ENCODE measurements at places on chromosomes 7 and 10. TPM values are rescaled to one million over a fixed set of nuclear protein-coding genes. Genes with fewer than 3 reads are reported as not detected.
A peak's percentile ranks its signal among the peaks of the same experiment; 100 is the strongest.

The INA gene
- polyA plus RNA-seq: 2.0 TPM

DNA sequence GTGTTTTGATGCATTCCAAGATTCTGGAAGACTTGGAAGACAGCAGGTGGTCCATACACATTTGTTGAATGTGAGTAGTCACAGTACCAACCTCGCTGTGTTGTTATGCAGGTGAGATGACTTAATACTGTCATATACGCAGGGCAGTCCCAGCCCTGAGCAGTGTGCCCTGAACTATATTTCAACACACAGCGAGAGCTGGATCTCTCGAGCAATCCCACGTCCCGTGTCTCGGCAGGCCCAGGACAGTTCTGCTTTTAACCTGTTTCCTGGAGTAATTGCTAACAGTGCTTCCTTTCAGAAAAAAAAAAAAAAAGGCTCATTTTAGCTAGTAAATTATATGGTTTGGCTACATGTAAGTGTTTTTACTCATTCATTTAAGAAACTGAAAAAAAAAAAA lies 179.7 kb downstream of the PRKCQ start:
- no peak for DNase-seq

GRCh38 chr10:59873896-59874295 lies 32.5 kb downstream of the CCDC6 start:
- no peak for DNase-seq

The ENKUR gene
- under 0.01 TPM for polyA plus RNA-seq

GRCh38 chr10:13701157-13701919 lies 114.6 kb downstream of the PRPF18 start:
- DNase-seq: no peak

The GFRA1 gene
- polyA plus RNA-seq: 1.8 TPM

DNA sequence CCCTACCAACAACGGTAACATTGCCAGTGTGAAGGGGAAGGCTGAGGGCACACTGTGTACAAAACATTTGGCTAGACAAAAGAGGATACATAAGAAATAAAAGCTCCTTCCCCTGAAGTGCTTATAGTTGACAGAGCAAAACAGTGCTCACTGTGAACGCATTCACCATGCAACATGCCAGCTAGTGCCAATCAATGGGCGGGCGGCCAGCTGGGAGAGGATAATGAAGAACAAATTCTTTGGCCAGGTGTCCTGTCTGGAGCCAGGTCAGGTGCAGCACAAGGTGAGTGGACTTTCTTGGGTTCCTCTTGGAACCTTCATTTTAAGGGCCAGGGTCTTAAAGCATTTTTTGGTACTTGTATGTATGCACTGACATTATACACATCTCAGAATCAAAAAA lies 106.1 kb downstream of the ICA1 start:
- no peak for DNase-seq

- no peak for DNase-seq
Measured at GRCh38 chr10:131811630-131812403, 89.0 kb upstream of the PPP2R2D start.

The PDE6C gene
- not detected for polyA plus RNA-seq

DNA sequence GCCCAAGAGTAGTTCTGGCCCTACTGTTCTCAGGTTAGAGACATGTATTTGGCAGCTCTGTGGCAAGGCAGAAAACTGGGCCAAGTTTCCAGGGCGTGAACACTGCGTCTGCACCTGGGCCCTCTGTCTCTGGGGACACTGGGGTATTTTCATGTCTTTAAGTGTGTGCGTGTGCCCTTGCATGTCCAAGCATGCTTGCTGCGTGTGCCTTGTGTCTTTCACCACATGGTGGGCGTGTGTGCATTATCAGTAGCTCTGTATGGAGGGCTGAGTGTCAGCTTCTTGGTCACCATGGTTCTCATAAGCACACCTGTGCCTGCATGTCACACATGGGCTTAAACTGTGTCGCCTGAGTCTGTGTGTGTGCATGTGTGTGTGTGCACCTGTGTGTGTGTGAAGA lies 69.3 kb downstream of the HIPK2 start:
- DNase-seq: no peak

GRCh38 chr7:30447466-30447865 lies 31.1 kb downstream of the NOD1 start:
- DNase-seq: peak; percentile 30

DNA sequence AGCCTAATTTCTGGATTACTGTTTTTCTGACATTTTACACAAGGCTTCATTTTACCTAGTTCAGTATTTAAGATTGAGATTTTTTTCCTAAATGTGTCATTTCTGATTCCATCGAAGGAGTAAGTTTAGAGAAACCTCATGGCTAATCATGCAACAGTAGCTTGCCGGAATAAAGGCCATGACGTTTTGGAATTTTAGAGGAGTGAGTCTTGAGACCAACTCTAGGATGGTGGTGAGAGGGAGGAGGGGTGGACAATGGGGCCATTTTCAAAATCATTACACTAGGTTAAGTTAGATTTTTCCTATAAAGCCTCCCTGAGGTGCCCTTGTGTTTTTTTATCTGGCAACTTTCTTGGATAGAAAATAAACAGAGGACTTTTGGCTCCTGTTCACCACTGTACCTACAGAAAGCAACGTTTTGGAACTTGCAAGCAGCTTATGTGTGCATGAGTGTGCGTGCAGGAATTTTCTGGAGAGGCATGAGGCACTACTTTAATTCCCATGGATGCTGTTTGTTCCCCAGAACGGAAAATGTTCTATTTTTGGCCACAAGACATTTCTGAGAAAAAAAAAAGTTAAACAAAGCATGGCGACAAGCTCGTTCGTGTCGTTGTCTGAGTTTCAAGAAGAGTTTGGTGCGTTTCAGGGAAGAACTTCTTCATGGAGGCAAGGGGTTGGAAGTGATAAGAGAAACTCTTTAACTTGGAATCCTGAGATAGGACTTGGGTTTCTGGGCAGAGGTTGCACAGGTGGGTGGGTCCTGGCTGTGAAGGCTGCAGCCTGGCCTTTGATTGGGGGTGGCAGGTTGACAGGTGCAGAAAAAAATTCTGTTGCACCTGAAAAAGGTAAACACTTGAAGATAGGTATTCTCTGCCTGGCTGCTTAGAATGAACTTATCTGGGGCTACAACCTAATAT lies 178.1 kb downstream of the PTEN start:
- DNase-seq: no peak

DNA sequence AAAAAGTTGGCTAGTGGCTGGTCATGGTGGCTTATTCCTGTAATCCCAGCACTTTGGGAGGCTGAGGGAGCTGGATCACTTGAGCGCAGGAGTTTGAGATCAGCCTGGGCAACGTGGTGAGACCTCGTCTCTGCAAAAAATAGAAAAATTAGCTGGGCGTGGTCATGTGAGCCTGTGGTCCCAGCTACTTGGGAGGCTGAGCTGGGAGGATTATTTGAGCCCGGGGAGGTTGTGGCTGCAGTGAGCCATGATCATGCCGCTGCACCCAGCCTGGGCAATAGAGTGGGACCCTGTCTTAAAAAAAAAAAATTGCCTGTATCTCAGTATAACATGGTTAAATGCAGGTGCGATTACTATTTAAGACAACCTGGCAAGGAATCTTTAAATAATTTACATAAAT lies 61.0 kb downstream of the ADD3 start:
- no peak for DNase-seq

DNA sequence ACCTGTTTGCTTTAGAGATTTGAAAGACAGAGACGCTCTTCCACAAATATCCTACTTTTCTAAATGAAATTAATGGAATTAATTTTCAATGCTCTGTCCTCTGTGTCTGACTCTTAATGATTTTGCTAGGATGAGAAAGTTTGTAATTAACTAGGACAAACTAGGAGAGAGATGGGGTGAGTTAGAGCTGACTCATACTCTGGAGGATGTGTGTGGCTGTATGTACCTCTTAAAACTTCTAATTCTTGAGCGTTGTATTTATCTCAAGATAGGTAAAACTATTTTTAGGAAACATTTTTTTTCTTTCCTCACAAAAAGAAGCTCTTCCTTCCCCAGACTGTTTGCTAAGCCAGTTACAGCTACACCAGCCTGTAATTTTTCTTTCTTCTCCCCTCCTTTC lies 178.8 kb upstream of the ANKRD30A start:
- no peak for DNase-seq

The MNX1 gene
- 4.2 TPM for polyA plus RNA-seq

The NEUROD6 gene
- polyA plus RNA-seq: not detected

The TRA2A gene
- 34.2 TPM for polyA plus RNA-seq

DNA sequence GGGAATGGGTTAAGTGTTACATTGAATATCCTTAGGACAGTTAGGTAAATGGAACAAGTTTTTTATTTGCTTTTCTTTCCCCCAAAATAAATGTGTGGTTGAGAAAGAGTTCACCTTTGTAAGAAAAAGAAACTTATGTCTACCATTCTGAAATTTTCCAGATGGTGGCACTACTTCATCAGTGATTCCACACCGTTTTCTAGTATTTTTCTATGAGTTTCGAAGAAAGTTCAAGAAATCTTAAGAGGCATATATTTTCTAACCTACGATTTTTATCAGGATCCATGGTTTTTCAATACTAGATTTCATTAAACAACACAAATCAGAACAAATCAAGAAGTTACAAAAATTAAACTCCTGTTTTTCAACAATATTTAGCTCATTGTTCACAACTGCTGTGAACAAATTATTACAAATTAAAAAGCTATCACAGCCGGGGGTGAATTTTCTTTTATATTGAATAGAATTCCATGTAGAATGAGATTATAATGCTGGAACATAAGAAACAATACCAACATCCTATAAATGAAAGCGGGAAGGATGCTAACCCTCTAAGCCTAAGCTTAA lies 163.1 kb upstream of the NPVF start:
- no peak for DNase-seq

The HIPK2 gene
- 7.6 TPM for polyA plus RNA-seq

DNA sequence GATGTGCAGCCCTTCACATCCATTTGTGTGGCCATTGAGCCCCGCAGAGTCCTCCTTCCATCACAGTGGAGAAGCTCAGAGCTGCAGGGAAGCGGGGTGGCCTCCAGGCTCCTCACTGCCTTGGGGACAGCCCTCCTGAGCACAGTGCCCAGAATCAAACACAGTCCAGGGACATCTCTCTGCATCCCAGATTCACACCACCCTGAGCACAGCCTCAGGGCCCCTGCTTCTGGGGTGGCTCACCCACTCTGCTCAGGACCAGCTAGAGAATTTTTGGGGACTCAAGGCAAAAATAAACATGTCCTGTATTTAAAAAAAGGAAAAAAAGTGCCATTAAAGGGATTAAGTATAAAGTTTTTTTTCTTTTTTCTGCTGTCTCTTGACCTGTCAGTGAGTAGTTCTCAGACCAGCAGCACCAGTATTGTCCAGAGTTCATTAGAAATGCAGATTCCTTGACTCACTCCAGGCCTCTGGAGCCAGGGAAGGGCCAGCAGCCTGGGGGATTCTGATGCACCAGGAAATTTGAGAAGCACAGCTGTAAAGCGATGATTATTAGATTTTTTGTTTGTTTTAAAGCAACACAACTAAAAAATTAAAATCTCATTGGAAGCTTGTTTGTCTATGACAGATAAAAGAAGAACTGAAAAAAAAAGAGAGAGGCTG lies 61.6 kb downstream of the ARHGAP22 start:
- no peak for DNase-seq

The MYO1G gene
- 2.8 TPM for polyA plus RNA-seq

DNA sequence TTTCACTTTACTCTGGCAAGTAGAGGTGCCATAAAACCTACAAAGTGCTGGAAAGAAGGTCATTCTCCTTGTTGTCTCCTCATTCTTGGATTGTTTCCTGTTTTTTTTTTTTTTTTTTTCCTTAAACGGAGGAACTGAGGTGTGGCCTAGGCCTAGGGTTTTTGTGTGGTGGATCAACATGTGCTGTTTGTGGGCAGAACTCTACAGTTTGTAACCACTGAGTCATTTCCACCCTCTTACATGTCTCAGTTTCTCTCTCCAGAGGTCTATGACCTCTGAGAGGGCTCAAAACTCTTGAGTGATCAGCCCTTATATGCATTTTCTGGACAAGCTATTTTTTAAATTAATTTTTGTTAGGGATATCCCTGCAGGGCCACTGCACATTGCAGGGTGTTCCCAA lies 296.0 kb downstream of the PPP1R3A start:
- DNase-seq: no peak

The PKD1L1 gene
- 0.70 TPM for polyA plus RNA-seq

The EZH2 gene
- 14.6 TPM for polyA plus RNA-seq

- DNase-seq: no peak
Measured at GRCh38 chr7:20284771-20285143, 45.9 kb upstream of the ITGB8 start.

The ANK3 gene
- polyA plus RNA-seq: 23.6 TPM

DNA sequence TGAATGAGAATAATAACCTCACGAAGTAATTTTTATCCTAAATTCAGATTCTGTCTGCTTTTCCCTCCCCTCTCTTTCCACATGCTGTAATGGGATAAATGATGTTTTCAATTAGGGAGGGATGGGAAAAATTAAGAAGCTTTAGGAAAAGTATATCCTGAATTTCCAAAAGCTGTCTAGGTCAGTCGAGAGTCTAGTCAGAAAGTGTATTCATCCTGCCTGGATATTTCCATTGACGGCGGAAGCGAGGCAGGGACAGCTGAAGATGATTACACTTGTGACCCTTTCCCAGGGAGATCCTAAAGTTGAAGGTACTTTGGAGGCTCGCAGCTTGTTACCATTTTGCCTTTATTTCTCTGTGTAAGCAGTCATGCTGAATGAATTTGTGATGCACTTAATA lies 204.1 kb downstream of the ZNF365 start:
- no peak for DNase-seq

DNA sequence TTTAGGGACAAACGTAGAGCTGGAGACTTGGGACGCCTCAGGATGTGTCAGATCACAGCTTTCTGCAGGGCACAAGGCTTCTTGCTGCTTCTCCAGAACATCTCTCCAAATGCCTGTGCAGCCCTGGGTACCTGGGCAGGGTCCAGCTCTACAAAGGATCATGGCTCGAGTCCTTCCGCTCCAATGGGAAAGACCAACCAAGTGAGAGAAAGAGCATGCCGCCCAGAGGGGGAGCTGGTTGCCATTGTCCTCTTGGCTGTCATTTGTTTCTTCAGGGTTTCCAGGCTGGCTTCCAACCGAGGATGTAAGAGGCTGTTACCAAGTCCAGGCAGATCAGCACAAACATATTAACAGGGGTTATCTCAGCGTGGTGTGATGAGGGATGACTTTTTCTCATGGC lies 5.6 kb upstream of the LEP start:
- DNase-seq: no peak

DNA sequence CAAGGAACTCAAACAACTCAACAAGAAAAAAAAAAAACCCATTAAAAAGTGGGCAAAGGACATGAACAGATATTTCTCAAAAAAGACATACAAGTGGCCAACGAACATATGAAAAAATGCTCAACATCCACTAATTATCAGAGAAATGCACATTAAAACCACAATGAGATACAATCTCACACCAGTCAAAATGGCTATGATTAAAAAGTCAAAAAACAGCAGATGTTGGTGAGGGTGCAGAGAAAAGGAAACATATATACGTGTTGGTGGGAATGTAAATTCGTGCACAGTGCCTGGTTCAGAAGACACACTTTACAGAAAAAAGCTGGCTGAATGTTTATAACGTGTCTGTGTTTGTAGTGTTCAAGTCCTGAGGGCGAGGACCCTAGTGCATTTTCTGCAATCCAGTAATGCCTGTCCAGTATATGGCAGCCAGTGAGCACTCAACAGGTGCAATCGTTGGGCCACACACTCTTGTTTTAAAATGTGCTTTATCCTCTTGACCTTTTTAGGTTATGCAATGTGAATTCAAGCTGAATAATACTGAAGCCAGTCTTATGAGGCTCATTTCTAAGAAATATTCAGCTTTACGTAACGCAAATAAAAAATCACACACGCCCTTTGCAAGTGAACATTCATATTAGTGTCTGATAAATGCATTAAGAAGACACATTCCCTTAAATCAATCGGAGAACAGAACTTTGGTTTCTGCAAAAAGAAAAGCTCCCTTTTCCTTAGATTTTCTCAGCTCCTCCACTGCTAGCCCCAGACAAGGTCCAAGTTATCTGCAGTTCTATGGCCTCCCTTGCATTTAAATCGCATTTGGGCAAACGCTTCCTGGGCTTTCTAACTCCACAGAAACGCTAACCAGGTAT lies 813 bp upstream of the MTURN start:
- no peak for DNase-seq

Measured in sigmoid colon (tissue), 7 donors.